ENCODE measurements at places on chromosomes 7 and 10.

- DNase-seq, result no peak
Observed at GRCh38 chr10:30034433-30035137, 24.8 kb downstream of the JCAD start.

- no peak for DNase-seq
Observed at GRCh38 chr7:20238194-20238753, 21.1 kb upstream of the MACC1 start.

DNA sequence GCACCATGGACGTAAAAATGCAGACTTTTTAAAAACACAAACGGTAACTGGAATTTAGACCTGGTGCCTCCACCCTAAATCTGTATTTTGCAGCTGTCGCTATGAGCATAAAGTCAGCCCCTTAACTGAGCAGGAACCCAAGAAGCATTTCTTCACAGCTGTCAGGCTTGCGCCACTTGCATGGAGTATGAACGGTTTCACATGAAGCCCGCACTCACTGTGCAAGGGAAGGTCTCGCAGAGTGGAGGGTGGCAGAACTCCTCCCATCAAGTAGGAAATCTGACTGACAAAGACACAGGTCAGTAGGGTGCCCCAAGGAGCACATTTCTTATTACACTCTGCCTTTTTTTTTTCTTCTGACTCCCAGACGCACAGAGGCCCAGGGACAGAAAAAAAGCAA lies 58.5 kb downstream of the ELMO1 start:
- DNase-seq, result peak; percentile 26

GRCh38 chr10:955127-955819 lies 23.8 kb upstream of the LARP4B start:
- DNase-seq, result no peak

GRCh38 chr7:112873831-112874553 lies 83.8 kb upstream of the TMEM168 start:
- no peak for DNase-seq

DNA sequence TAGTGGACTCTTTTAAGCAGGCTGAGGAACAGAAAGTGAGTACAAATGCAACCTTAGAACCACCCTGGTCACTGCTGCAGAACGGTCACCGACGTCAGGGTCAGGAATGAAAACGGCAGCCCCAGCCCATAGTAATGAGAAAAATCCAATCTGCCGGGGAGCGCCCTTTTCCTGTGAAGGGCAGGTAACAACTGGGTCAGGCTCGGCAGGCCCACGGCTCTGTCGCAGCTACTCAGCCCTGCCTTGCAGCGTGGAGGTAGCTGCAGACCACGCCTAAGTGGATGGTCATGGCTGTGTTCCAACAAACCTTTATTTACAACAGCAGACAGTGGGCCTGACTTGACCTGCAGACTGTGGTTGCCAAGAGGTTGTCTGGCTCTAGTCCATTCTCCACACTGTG lies 563.2 kb downstream of the DNAJB6 start:
- DNase-seq, result no peak

DNA sequence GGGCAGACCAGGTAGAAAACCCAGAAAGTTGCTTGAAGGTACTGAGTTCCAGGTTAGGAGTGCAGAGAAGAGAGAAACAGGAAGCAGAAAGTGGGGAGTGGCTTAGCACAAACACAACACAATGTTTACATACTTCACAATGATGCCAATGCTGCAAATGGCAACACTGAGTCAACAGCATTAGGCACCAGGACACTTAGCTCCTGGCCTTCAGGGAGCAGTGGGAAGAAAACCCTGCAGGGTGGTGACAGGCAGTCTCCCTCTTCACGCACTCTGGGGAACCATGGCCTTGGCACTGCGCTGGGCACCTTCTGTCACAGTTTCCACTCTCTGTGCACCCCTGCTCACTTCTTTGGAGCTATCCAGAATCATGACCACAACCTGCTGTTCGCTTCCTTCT lies 7.3 kb downstream of the ICA1 start:
- no peak for DNase-seq

DNA sequence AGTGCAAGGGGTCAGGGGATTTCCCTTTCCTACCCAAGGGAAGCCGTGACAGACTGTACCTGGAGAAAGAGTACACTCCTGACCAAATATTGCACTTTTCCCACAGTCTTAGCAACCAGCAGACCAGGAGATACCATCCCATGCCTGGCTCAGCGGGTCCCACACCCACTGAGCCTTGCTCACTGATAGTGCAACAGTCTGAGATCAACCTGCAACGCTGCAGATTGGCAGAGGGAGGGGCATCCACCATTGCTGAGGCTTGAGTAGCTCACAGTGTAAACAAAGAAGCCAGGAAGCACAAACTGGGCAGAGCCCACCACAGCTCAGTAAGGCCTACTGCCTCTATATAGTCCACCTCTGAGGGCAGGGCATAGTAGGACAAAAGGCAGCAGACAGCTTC lies 53.9 kb downstream of the PIK3CG start:
- DNase-seq, result no peak

- DNase-seq, result peak; percentile 6
Observed at GRCh38 chr7:92421676-92422435, 25.4 kb upstream of the GATAD1 start.

GRCh38 chr7:80843018-80843677 lies 75.7 kb downstream of the SEMA3C start:
- DNase-seq, result no peak

DNA sequence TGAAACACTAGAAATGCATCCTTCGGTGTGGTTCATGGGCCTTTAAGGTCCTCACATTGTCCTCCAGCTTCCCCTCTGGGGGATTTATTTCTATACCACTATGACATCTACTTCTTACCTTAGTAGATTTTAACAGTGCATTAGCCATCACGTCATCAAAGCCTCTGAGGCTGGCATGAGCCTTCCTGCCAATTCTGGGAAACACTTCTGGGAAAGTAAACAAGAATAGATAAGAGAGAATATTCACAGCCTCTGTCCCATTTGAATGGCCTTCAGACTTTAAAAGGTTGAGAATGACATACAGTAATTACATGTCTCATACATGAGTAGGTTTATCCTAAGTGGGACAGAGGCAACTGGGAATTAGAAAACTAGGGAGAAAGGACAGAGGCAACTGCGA lies 89.7 kb downstream of the AMPH start:
- DNase-seq, result no peak

GRCh38 chr10:27256299-27257189 lies 15.9 kb upstream of the ACBD5 start:
- no peak for DNase-seq

Measured in suppressor macrophage treated with lipopolysaccharide for 1 hour (primary cell).